ENCODE measurements at places on chromosomes 3 and 15.

GRCh38 chr3:108102420-108103039 lies 11.7 kb upstream of the CD47 start:
- no peak for DNase-seq

- DNase-seq = no peak
Measured at GRCh38 chr3:2927259-2927658, 182.9 kb downstream of the IL5RA start.

GRCh38 chr3:138371070-138371965 lies 22.9 kb downstream of the MRAS start:
- DNase-seq = no peak

- DNase-seq = peak; percentile 5
Measured at GRCh38 chr15:77179541-77179998, 108.7 kb upstream of the TSPAN3 start.

DNA sequence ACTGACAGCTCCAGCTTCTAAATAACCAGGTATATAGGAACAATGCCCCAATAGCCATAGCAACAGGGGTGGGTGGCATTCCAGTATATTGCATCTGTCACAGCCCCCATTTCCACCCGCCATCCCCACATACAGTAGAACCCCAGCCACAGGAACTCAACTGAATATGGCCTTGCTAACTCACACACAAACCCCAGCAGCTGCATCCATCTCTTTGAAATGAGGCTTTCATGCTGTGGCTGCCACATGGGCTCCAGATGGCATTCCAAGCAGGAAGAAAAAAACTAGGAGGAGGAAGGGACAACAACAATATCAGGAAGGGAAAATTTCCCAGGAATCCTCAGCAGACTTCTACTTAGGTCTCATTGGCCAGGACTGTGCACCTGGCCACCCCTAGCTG lies 54.6 kb downstream of the CCR3 start:
- DNase-seq = no peak

GRCh38 chr15:79549196-79549595 lies 117.1 kb downstream of the MINAR1 start:
- DNase-seq = no peak

GRCh38 chr3:168876346-168877035 lies 780.8 kb upstream of the GOLIM4 start:
- DNase-seq = no peak

DNA sequence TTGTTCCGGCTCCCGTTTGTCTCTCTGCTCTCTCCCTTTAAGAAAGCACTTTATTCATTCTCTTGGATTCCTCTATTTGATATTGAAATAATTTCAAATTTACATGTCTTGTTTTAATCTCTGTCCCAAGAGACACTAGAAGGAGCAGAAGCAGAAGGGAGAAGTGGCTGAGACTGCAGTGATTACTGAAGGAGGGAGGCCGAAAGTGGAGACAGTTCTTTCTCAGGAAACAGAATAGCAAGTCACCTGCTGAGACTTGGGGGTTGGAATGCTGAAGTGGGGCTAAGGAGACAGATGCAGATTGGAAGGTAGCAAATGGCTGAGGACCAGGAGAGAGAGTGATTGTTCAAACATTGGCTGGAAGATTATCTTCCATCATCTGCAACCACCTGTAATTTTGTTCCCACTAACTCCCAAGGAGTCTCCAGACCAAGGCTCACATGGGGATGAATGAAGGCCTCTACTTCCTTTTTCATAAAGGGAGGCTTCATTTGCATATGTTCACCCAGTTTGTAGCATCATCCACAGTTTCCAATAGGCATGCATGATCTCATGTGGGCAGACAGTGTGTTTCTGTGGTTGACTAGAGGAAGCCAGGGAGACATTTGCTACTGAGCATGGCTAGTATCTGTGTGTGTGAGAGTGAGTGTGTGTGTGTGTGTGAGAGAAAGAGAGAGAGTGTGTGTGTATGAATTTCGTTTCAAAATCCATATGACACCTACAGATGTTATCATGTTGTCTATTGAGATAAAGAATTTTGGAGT lies 24.0 kb downstream of the LTF start:
- peak; percentile 23 for DNase-seq

DNA sequence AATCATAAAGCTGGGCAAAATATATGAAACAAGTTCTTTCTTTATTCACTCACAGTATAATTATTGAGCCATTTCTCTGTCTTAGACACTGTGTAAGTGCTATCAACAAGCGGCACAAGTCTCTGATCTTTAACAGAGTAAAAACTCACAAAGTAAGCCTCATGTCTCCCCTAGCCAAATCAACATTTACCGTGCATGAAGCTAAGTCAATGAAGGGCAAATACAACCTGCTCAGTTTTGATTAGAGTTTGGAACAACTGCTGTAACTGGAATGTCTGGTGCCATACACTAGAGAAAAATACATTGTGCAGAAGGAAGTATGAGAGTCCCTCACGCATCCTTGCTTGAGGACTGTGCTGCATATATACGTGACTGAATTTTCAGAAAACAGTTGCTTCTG lies 291.0 kb upstream of the EPHA3 start:
- DNase-seq = no peak

DNA sequence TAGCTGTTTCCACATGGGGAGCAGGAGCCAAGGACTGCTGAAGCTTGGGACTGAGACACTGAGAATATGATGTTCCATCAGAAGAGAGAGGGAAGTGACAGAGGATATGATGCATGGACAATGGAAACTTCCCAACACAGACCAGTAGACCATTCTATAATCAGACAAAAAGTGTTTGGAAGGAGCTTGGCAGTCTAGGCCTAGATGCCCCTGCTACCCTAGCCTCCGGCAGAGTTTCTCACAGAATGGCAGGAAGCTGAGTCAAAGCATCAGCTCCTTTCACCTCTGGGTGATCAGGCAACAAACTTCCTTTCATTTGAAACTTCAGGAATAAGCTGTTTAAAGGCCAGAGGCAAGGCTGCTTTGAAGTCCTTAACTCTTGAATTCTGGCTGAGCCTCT lies 222.0 kb downstream of the NEK10 start:
- no peak for DNase-seq

- DNase-seq = no peak
Measured at GRCh38 chr3:52311576-52312119, 4.5 kb upstream of the DNAH1 start.
